CD4-positive, alpha-beta T cell treated with Interleukin-4 for 1 hour (primary cell): ENCODE measurements at places on chromosomes 3 and 15.

DNA sequence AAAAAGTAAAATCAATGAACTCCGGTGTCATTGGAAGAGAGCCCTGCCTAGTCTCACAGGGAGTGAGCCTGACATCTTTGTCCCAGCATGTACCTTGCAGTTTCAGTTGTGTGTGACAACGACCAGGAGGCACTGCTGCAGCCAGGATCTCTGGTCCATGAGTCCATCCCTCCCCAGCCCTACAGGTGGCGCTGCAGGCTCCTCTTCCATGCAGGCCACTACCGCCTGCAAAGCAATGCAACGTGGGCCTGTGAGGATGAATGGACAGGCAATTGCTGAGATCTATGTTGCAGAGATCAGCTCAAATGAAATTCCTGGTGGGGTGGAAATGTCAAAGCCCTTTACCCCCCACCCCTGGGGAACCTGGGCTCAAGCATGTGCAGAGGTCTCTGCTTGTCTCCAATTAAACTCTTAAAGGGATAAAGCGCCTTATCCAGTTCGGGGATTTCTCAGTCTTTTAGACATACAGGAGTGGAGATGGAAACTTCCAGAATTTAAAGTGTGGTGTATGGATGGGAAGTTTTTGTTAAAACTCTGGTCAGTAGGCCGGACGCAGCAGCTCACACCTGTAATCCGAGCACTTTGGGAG, 35.8 kb downstream of the TKT start:
- peak; percentile 76 for DNase-seq

DNA sequence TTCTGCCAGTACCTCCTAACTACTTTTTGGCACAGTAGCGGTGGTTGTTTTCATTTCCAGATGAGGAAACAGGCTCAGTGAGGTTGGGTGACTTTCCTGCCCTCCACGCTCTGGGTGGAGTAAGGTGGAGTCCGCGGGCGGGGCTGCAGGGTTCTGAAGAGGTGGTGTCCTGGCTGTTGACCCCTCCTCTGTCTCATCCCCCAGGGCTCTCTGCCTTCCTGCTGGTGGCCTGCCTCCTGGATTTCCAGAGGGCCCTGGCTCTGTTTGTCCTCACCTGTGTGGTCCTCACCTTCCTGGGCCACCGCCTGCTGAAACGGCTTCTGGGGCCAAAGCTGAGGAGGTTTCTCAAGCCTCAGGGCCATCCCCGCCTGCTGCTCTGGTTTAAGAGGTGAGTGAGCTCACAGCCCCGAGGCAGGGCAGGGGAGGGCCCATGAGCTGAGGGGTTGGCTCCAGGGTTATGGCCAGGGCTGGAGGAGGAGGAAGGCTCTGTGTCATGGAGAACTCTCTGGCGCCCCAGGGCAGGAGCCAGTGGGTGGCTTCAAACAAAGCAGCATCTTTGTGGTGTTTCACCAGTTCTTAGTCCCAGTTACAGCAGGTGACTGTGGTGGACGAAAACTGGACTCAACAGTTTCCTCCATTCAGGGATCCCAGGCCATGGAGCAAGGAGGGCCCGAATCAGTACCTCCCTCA, 10.4 kb downstream of the SLC28A1 start:
- DNase-seq = no peak

DNA sequence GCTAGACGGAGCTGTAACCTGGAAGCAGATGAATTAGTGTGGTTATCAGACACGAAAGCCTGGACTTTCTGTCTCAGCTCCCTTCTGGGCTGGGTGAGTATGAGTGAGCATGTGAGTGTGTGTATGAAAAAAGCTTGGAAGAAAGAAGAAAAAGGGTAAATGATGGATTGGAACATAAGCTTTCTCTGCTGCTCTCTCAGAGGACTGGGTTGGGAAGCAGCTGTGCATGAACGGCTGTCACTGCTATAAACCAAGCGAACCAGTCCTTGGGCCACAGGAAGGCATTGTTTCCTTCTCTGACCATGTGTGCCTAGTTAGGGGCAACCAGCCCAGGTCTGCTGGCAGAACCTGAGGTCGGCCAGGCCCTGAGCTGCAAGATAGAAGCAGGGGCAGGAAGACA, 37.0 kb downstream of the UMPS start:
- DNase-seq = no peak

GRCh38 chr15:74380361-74381189, 13.1 kb upstream of the CYP11A1 start:
- DNase-seq = no peak

DNA sequence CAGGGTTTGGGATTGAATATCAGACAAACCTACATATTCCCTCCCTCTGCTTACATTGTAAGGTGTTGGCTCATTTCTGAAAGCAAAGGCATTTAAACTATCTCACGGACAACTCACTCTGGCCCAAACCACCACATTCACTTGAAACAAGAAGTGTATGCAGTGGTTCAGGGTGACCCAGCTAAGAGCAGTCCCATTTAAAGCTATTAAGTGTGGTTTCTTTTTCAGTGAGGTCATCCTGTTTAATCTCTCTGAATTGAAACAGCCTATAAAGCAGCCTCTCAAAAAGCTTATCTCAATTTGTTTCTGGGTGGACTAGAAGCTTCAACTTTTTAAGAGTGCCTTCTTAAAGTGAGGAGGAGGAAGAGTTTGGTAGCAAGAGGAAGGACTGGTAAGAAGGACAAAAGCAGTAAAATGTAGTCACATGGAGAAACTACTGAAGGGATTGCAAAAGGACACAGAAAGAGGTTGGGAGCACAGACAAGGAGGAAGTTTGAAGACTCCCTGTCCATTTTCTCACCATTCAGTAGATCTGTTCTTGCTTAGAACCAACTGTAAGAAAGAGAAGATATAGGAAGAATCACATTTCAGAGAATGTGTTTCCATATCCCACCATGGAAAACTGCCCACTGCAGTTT, 151.6 kb downstream of the TMCO5A start:
- no peak for DNase-seq

GRCh38 chr15:37819191-37819590, 115.2 kb upstream of the TMCO5A start:
- DNase-seq = no peak

DNA sequence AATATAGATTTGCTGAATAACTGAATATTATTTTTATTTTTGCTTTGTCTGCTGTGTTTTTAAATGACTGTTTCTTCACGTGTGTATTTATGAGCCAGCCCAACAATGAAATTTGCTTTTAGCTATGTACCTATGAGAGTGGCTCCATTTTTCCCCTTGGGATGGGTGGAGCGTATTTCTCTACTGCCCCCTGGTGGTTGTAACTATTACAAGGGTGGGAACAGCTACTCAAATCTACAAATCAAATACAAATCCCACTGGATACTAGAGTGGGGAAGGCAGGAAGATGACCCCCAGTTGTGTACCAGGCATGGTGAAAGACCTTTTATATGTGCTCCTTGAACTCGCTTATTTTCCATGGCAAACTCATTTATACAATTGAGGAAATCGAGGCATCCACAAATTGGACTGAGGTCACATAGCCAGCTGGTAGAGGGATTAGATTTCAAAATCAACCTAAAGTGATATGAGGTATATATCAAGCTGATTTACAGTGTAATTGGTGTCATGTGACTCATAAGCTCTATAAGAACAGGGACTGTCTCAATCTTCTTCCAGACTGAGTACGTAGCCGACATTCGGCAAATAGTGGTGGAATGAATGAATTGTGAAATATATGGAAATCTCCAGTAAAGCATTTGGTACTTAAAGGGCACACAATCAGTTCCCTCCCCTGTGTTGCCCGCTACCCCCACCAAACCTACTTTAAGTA, 69.5 kb upstream of the VEPH1 start:
- DNase-seq = peak; percentile 26

- DNase-seq = peak; percentile 29
Observed at GRCh38 chr3:59388555-59389270, 338.9 kb upstream of the CFAP20DC start.

DNA sequence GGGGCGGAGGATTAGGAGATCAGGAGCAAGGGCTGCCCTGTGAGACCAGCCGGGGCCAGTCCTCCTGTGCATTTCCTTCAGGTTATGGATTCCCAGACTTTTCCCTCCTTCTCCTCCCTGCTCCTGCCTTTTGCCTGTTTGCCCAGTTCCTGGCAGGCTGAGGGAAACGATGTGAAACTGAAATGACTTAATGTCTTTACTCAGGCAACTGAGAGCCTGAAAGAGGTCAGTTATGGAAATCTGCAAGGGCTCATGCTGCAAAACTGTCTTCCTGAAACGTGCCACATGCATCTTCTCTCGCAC, 57.2 kb downstream of the MESD start:
- no peak for DNase-seq

GRCh38 chr3:170154084-170154483, 27.4 kb downstream of the PHC3 start:
- DNase-seq = no peak

DNA sequence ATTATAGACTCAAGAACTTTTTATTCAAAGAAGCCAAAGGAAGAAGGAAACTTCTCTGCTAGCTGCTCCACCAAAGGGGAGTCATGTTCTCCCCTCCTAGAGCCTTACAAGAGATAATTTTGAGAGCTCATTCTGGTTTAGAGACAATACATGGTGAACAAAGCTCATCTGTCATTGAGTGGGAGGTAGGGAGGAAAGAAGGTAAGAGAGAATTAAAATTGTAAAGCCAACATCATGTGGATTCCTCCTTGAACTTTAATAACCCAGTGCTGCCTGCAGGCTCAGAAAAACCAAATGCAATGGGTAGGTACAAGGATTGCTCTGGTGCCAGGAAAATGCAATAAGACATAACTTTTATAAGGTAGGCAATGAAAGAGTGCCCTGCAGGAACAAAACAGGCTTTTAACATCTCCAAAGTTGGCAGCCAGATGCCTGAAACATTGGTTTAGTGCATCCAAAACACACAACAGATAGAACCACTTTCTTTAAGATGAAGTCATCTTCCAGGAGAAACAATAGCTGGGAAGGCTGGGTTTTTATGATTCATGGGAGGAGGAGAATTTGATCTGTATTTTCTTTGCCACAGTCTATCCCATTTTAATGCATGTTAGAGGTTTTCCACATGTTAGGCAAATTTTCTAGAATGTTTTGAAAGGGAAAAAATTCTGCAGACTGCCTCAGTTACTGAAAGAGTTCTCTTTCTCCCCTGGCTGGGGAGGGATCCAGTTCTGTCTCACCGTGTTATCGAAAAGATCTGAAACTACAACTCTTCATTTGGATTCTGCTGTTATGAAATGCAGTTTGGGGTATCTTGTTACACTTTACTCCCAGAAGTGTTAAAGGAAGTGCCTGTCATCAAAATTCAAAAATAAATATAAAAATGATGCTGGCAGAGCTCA, 11.3 kb upstream of the ARHGEF3 start:
- no peak for DNase-seq

- DNase-seq = no peak
Observed at GRCh38 chr3:115658032-115658336, 34.7 kb downstream of the GAP43 start.

GRCh38 chr3:54376939-54377578, 254.7 kb downstream of the CACNA2D3 start:
- DNase-seq = no peak

- no peak for DNase-seq
Observed at GRCh38 chr15:54644796-54645195, 551.9 kb downstream of the RSL24D1 start.

DNA sequence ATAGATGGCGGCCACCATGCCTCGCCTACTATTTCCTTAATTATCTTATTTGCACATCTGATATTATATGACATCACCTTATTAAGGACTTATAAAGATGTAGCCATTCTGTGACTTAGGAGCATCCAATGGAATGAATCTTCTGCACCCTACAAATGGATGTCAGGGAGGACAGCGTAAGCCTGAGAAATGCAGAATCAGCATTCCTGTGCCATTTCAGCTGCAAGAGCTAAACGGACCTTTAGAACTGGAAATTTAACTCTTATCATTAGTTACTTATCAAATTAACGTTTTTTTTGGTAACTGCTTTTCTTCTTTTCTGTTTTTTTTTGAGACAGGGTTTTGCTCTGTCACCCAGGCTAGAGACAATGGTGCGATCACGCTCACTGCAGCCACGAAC, 65.6 kb downstream of the LMLN start:
- no peak for DNase-seq

DNA sequence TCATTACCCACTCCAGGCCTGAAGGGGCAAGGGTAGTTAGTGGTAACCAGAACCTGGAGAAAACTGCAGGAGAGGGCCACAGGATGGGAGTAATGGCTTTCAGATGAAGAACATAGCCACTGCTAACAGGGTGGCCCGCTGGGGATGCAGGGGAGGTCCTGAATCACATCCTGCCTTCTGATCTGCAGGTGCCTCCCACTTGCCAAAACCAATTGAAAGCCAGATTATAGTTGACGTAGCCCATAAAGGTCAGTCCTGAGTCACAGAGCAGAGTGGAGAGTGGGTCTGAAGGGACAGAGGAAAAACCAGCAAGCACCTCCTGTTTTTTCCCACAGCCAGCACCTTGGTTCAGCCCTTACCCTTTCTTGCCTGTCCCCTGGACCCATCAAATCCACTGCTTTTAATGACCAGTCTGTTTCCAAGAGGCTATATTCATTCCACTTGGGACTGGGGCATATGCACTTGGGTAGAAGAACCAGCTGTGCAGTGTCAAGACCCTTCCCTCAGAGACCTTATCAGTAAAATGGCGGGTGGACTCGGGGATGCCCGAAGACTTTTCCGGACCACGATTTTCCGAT, 646 bp upstream of the SLC35G2 start:
- DNase-seq = peak; percentile 18

GRCh38 chr3:67529915-67530314, 124.5 kb downstream of the SUCLG2 start:
- DNase-seq = no peak

DNA sequence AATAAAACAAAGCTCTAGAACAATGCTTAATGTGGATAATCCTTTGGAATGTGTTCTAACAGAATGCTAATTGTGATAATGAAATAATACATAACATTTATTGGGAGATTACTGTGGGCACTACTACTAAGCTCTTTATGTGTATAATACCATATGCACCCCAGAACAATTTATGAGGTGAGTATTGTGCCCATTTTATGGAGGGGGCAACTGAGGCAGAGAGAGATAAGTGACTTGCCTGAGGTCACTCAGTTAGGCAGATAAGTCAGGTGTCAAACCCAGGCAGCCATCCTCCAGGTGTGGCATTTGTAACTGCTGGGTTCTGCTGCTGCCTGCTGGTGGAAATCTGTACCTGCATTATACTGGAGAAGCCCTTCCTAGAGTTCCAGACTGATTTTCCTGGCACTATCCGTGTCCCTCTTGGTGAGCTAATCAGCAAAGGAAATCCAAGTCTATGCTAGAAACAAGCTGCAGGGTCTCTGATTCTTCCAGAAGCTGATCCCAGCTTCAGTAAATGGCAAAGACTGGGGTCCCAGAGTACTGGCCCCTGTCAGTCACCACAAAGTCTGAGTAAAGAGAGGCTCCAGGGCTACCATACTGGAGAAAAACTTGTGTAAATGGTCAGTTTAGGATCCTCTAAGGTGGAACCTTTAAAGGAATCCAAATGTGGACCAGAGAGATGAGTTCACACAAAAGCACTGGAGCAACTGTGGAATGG, 22.6 kb upstream of the RBP1 start:
- DNase-seq = no peak
